ENCODE measurements at places on chromosomes 6 and 20.

- no peak for DNase-seq
These were observed 194.7 kb downstream of the PKHD1 start for GRCh38 chr6:51892750-51893149.

DNA sequence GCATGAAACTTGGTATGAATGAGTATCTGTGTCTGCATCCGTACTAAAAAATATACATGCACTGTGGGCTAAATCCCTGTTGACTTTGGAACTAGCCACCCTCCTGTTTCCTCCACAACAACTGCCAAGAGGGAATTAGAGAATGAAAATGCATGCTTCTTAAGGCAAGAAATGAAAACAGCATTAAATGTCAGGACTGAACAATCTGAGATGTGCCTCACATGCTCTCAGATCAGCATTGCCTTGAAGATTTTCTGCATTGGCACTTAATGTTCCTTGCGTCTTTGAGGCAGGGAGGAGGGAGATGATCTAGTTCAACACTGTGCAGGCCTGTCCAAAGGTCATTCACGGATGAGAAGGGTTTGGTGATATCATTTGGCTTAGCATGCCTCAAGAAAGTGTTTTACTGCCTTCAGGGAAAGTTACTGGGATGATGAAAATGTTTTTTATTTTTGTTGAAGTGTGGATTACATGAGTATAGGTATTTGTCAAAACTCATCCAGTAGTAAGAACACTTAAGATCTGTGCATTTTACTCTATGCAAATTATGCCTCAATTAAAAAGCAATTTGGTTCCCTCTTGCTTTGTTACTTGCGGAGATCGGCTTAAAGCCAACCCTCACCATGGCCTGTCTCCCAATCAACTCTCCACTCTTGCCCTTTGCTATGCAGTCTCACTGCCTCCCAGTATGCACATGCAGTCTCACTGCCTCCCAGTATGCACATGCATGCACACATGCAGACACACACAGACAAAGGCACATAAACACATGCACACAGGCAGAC lies 47.5 kb upstream of the RIN2 start:
- DNase-seq, result no peak

- no peak for DNase-seq
These were observed 227.0 kb upstream of the CST7 start for GRCh38 chr20:24721891-24722568.

- DNase-seq, result no peak
These were observed 71.9 kb downstream of the TFAP2B start for GRCh38 chr6:50890579-50890978.

DNA sequence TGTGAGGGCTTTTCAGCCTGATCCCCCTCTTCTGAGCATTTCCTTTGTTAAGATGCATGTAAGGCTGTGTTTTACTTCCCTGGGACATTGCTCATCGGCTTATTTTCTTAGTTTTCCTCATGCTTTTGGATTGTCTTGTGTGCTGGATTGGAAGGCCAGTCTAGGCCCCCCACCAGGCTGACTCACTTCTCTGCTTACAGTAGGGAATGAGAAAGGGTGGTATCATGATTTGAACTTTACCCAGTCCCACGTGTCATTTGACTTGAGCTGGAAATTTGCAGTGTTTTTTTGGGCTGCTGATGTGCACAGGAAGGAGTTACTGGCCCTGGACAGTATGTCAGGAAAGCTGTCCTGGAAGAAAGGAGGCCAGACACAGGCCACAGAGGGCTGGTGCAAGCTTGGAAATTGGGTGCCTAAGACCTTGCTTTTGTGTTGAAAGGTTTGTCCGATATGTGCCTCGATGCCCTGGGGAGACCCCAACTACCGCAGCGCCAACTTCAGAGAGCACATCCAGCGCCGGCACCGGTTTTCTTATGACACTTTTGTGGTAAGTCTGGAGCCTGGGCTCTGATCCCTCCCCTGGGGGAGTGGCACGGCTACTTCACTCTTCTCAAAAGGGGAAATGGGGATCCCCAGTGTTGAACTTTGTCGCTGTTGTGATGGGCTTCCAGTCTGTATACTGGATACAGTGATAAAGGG lies 12.8 kb downstream of the RNF114 start:
- DNase-seq, result no peak

DNA sequence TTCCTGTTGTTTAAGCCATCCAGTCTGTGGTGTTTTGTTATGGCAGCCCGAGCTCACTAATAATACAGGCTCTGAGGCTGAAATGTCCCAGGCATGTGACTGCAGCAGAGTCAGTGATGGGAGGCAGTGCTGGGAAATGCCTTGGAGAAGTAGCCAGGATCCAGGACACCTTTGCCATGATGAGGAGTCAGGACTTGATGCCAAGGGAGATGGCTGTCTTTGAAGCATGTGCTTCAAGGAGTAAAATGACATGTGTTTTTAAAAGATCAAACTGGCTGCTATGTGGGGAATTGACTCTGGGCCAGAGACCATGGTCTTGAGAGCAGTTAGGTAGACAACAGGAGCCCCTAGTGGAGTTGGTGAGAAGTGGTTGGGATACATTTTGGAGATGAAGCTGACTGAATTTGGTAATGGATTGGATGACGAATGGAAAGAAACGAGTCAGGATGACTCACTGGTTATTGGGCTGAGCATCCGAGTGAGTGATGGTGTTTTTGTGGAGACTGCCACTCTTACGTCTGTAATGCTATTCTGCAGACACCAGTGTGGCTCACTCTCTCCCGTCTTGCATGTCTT lies 322.2 kb downstream of the PLCB1 start:
- no peak for DNase-seq

DNA sequence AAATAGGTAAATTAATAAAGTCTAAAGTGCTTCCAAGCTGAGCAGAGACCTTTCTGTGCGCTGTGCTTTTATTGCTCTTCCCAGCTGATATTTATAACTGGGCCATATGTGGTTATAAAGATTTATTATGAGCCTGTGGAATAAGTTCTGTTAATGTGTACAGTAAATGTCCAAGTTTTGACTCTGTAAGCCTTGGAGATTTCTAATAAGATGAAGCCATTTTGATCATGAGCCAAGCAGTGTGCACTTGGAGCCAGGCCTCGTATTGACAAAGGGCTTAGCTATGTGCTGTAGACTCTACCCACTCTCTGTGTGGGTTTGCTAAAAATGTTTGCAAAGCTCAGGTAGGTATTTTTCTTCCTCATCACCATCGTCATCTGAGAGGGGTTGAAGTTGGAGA lies 361.1 kb downstream of the FOXA2 start:
- no peak for DNase-seq

- DNase-seq, result no peak
These were observed 245.5 kb upstream of the ECI2 start for GRCh38 chr6:4380881-4381281.

- DNase-seq, result no peak
These were observed 492.4 kb upstream of the MARCKS start for GRCh38 chr6:113364766-113365165.

DNA sequence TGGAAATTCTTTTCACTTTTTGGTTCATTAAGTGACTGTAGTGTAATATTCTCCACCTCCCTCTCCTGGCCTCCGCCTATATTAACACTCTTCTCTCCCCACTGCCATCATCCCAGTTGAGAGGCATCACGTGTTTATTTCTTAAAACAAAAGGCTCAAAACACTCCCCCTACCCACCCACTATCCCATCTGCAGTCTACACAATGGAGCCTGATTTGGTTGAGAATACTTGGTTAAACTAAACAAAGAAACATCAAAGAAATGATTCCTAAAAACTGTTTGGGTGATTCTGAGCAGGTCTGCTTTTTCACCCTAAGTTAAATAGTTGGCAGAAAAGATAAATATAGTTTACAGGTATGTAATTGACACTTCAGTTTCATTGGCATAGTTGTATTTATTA lies 5.9 kb downstream of the TFAP2B start:
- DNase-seq, result no peak

DNA sequence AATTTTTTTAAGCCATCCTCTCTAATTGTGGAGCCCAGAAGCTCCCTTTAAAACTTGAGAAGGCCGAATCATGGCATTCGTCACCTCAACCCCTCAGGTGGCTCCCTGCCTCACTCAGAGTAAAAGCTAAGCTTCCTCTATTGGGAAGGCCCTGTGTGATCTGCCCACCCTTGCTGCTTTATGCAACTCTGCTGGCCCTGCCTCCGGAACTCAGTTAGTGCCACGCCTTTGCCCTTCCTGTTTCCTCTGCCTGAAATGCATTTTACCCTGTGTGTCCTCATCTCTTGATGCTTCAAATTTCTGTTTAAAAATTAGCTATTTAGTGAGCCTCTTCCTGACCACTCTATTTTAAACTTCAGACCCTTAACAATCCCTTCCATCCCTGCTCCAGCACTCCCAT lies 5.7 kb downstream of the PACRG start:
- DNase-seq, result no peak

GRCh38 chr6:89267918-89268317 lies 47.2 kb downstream of the GABRR2 start:
- no peak for DNase-seq

- DNase-seq, result no peak
These were observed 18.1 kb upstream of the CEBPB start for GRCh38 chr20:50172347-50173013.

- DNase-seq, result no peak
These were observed 29.8 kb upstream of the TCP11 start for GRCh38 chr6:35170891-35171290.

DNA sequence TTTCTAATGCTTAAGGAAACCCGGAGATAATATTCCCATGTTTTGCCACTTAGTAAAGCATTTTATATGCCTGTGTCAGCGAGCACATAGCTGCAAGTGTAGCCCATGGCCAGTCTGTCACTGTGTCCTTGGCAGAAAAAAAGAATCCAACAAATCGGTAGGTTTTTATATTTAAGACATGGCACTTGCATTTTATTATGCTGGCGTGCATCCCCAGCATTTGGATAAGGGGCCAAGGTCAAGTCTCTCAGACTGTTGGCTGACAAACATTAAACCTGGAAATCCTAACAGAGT lies 1.2 kb upstream of the ZNF184 start:
- DNase-seq, result no peak

DNA sequence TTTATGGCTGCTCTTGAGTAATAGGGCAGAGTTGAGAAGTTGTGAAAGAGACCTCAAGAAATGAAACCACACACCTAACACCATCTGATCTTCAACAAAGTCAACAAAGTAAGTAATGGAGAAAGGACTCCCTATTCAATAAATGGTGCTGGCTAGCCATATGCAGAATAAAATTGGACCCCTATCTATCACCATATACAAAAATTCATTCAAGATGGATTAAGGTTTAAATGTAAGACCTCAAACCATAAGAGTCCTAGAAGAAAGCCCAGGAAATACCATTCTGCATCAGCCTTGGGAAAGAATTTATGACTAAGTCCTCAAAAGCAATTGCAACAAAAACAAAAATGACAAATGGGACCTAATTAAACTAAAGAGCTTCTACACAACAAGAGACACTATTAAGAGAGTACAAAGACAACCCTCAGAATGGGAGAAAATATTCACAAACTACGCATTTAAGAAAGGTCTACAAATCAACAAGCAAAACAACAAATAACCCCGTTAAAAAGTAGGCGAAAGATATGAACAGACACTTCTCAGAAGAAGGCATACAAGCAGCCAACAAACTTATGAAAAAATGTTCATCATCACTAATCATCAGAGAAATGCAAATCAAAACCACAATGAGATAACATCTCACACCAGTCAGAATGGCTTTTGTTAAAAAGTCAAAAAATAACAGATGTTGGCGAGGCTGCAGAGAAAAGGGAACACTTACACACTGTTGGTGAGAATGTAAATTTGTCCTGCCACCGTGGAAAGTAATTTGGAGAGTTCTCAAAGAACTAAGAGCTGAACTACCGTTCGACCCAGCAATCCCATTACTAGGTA lies 4.0 kb downstream of the MAP3K5 start:
- no peak for DNase-seq

GRCh38 chr6:24227556-24227955 lies 101.5 kb downstream of the NRSN1 start:
- DNase-seq, result no peak

DNA sequence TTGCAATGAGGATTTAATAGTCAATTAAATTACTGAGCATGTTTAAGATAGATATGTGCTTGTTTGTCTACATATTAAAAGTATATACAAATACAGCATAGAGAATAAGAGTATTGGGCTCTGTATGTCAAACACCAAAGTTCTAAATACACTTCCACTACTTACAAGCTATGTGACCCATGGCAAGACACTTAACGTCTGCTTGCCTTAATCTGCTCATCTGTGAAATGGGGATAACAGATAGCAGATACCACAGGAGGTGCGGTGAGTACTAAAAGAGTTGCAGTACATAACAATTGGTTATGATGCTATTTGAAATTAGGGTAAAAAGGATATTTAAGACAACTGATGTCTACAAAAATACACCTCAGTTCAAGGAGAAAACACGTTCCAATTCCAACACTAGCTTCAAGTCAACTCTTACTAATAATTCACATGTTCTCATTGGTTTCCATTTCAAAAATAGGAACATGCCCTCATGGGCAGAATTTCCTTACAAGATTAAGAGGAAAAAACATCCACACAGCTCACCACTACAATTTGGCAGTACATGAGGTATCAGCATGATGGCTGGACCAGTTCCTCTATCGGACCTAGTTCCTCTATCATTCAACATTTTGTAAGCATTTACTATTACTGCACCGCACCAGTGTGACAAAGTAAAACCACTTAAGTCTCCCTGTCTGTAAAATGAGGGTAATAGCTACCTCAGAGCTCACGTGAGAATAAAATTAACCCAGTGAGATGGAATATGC lies 101.1 kb downstream of the SMLR1 start:
- no peak for DNase-seq

DNA sequence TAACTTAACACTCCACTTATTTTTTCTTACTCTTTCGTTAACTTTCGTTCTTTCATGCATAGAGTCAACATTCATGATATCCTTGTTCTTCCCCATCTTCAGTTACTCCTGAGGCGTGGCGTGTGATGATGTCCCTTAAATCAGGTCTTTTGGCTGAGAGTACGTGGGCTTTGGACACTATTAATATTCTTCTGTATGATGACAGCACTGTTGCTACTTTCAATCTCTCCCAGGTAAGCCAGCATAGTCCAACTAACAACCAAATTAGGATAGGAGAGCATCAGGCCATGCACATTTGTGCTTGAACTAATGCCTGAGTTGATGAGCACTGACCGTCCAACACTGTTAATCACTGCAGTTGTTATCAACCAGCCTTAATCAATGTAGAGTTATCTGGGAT lies 119.6 kb downstream of the TMEM242 start:
- no peak for DNase-seq

- DNase-seq, result no peak
These were observed 12.4 kb downstream of the MAFB start for GRCh38 chr20:40676491-40677269.

DNA sequence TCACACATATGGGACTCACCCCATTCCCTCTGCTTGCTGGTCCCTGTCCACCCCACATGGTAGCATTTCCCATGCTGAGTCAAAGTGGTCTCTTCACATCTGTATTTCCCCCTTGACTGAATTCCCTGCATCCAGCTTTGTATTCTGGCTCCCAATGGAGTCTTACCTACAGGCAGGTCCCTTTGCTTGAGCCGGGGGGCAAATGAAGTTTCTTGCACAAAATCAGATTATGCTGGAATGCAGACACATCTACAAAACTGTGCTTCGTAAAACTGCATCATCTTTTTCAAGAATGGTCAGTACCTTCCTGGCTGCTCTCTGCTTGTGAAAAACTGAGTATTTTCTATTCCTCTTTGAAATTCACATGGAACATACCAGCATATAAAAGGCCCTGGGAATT lies 32.1 kb upstream of the BCAS1 start:
- DNase-seq, result no peak

GRCh38 chr6:45816674-45817297 lies 198.9 kb downstream of the CLIC5 start:
- no peak for DNase-seq

Measured in T-helper 2 cell (primary cell).